ENCODE measurements at places on chromosomes 7 and 10.

GRCh38 chr7:25786936-25787335 is 365.1 kb upstream of the NFE2L3 start:
- no peak for DNase-seq

DNA sequence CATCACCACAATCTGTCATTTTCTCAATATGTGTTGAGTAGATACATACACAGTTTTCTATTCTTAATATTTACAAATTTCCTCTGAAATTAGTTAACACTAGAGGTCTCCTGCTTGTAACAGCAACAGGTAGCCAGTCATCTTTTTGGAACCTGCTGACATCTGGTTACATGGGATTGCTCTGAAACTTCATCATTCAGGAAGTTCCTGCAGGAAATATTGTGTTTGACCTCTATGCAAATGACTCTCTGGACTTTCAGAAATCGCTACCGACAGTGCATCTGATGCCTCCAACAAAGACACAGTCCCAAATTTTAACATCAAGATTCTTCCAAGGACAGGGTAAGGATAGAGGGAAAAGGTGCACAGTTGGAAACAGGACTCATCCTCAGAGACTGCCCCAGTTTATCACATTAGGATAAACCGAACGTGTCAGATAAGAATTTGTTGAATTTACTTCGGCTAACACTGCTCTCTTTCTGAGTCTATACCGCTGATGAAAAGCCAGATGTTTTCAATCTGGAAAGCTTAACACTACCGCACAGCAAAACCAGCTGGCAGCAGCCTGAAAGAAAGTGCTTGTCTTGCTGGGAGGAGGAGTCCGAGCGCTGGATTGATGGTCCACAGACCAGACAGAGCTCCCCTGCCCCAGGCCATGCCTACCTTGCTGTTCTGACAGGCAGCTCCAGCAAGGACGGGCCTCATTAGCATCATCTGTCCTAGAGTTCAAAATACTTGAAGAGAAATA is 633.4 kb downstream of the PARD3 start:
- no peak for DNase-seq

DNA sequence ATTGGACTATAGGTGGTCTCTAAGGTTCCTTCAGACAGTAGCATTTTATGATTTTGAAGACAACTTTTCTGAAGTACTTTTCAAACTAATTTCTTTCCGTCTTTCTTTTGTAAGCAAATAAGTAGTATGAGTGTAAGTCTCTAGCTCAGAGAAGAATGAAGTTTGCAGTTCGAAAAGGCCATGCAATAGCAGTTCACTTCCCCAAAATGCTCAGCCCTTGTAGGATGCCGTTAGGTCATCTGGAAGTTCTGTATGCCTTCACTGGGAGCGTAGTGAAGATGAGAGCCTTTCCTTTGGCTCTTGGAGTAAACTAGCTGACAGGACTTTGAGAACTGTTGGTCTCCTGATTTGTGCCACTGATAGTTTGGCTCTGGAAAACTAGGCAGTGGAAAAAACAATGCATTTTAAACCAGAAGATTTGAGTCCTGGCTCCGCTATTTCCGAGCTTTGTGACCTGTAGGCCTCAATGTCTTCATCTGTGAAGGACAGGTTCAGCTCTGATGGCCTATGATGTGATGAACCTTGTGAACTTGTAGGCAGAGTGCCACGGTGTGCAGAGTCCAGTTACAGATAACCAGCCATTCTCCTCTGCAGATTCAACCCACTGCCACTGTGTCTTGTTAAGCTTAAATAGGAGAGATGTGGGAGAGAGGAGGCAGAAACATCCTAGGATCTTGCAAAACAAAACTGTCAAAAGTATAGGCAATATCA is 18.8 kb downstream of the SGPL1 start:
- DNase-seq: no peak

GRCh38 chr7:100719523-100720278 is 567 bp upstream of the EPO start:
- DNase-seq: no peak

GRCh38 chr7:106731187-106731586 is 70.2 kb upstream of the CCDC71L start:
- no peak for DNase-seq

GRCh38 chr10:98463976-98464754 is 17.4 kb upstream of the HPS1 start:
- no peak for DNase-seq

GRCh38 chr7:22093001-22093400 is 147.3 kb upstream of the CDCA7L start:
- no peak for DNase-seq

DNA sequence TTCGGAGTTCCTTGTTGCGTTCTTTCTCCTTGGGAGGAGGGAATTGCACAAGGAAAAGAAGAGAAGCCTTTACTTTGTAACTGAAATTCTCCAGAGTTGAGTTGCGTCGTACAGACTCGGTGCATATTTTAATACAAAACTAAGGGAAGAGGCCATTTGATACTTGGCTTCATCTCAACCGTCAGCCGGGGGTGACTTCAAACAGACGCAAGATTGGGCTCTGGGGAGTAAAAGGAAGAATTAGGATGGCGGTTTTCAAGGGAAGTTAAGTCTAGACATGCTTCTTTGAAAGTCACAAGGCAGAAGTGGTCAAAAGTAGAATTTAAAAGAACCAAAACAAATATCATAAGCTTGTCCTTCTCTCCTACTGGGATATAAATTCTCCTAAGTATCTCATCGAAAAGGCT is 1.6 kb downstream of the PRR15 start:
- DNase-seq: no peak

DNA sequence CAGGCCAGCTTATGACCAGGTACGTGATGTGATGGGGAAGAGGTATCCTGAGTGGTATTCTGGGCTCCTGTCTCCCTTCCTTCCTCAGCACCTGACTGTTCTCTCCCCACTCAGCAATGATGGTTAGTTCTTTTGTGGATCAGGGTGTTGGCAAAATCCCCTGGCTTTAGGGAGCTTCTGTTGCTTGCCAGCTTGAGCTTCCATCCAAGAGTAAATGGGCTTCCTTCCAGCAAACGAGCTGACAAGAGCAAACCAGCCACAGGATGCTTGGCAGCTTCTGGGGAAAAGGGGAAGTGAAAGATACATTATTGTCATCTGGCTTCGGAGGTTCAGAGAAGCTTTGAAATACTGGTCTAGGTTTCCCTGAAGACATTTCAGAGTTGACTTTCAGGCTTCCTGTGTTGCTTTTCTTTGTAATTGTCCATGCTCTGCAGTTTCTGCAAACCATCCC is 5.2 kb downstream of the DUSP5 start:
- DNase-seq: no peak

- DNase-seq: no peak
These were observed 20.8 kb downstream of the SCRN1 start for GRCh38 chr7:29968683-29969395.

GRCh38 chr10:118610577-118610976 is 15.1 kb upstream of the PRLHR start:
- DNase-seq: no peak

- no peak for DNase-seq
These were observed 74.1 kb downstream of the RALA start for GRCh38 chr7:39697483-39697882.

DNA sequence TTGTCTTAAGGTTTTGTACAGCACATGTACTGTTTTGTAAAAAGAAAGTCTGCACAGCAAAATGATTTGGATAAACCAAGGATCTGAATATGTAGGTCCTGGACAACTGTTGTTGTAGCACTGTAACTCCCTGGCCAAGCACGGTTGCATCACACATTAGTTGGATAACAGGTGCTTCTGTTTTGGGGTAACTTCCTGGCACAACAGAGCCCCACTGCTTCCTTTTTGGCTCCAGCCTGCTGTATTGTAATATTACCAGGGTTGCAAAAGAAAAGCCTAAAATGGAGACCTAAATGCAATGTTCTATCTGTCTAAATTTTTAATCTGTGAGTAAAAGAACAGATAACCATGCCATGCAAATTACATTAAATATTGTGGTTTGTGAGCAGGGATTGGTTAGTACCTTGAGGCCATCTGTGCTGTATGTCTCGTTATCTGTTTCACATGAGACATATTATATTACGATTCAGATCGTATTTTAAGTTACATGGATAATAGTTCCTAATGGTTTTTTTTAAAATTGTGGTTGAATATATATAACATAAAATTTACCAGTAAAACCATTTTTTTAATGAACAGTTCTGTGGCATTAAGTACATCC is 27.5 kb upstream of the WAC start:
- DNase-seq: no peak

DNA sequence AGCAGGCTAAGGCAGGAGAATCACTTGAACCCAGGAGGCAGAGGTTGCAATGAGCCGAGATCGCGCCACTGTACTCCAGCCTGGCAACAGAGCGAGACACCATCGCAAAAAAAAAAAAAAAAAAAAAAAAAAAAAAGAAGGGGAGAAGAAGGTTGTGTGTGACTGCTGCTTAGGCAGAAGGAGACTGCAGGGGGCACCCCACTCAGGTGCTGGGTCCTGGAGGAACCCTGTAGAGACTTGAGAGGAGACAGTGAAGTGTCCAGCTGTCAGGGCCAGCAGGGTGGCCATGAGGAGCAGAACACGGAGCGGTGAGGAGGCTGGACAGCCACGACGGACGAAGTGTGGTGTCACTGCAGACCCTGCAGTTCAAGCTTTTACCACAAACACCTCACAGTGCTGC is 99.0 kb upstream of the NMT2 start:
- no peak for DNase-seq

- peak; percentile 18 for DNase-seq
These were observed 435.8 kb upstream of the MGMT start for GRCh38 chr10:129030996-129031843.

DNA sequence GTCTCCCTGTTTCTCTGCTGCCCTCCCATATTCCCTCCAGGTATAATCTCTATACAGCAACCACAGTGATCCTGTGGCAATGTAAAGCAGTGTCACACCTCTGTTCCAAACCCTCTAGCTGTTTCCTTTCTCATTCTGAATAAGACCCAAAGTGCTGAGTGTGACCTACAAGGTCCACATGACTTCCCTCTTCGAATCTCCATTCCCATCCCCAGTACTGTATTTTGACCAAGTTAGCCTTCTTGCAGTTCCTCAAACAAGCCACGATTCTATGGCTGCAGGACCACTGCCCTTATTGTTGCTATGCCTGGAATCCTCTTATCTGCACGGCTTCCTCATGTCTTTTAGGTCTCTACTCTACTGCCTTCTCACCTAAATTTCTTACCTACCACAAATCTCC is 291.9 kb downstream of the DOCK4 start:
- DNase-seq: no peak

- DNase-seq: no peak
These were observed 29.2 kb upstream of the MKX start for GRCh38 chr10:27774831-27775230.

- no peak for DNase-seq
These were observed 17.6 kb downstream of the GLI3 start for GRCh38 chr7:42219447-42219846.

DNA sequence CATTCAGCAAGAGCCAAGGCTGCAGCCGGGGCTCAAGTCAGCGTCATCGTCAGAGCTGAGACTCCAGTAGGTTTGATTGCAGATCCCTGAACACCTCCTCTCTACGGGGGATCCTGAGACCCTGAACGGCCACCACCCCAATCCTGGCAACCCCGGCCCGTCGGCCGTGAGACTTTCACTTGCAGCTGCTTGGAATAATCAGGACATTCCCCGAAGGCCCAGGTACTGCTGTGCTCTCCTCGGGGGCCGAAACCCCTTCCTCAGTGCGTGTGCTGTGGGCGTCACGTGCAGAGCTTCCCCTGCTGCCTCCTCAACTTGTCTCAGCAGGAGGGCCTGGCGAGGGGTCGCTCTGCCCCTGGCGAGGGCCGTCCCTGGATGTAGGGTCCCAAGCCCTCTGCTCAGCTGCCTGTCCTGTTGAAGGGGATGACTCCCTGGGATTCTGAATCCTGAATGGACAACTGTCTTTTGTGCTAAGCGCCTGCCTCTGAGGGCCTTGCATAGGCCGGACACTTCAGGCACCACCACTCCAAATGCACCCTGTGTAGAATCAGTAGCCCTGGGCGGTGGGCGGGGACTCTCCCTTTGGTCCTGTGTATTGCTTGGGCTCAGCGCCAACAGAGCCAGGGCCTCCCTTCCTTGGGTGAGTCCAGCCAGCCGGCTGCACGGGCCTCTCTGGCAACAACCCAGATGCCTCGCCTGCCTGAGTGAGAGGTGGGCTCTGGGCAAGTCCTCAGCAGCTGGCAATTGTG is 63.8 kb upstream of the EBF3 start:
- no peak for DNase-seq

DNA sequence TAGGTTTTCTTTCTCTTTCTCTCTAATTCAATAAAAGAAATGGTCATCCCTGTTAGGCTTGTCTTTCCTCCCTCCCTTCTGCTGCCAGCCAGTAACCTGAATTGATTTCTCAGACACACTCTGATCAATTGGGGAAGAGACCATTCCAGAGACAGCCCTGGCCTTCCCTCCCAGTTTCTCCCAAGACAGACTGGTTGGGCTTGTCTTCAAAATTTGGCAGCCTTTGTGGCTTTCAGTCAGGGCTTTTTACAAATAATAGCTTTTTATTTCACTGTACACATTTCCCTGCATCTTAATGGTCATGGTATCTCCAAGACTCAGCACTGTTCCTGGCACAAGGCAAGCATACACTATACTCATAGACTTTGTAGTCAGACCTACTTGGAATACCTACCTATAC is 33.9 kb downstream of the BCAP29 start:
- DNase-seq: no peak

DNA sequence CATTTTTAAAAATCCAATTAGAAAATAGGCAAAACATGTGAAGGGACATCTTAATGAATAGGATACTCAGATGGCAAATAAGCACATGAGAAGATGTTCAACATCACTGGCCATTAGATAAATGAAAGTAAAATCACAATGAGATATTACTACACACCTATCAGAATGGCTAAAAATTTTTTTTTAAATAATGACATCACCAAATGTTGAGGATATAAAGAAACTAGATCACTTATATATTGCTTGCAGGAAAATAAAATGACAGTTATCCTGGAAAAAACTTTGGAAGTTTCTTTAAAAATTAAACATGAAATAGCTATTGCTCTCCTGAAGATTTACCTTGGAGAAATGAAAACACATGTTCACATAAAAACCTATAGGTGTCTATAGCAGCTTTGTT is 127.8 kb downstream of the ALOX5 start:
- DNase-seq: no peak

DNA sequence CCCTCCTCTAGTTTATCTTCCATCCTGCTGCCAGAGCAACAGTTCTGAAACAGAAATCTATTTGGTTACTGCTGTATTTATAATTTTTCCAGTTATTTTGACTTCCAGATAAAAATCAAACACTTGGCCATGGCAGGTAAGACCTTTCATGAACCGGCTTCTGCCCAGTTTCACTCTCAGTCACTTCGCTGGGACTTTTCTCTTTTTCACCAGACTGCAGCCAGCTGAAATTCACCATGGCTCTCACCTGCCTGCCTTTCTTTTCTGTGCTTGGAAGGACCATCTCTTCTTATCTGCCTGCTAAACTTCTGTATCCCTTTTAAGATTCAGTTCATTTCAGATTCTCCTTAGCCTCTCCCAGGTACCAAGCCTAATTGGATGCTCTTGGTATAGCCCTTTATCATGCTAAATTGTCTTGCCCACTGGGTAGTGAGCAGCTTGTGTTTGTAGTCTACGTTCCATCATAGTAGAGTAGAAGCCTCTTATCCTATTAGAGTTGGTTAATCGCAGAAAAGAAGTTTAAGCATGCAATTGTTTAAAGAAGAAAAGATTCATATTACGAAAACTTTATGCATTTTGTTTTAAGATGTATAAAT is 71.7 kb downstream of the TAF3 start:
- DNase-seq: no peak

GRCh38 chr7:90552521-90552920 is 43.6 kb upstream of the CDK14 start:
- no peak for DNase-seq
